Stimulated activated CD4-positive, alpha-beta T cell treated with anti-CD3 and anti-CD28 coated beads, Interleukin-2, amount 100 ng/mL, for 24 hours (primary cell): ENCODE measurements at places on chromosomes 1 and 21.

DNA sequence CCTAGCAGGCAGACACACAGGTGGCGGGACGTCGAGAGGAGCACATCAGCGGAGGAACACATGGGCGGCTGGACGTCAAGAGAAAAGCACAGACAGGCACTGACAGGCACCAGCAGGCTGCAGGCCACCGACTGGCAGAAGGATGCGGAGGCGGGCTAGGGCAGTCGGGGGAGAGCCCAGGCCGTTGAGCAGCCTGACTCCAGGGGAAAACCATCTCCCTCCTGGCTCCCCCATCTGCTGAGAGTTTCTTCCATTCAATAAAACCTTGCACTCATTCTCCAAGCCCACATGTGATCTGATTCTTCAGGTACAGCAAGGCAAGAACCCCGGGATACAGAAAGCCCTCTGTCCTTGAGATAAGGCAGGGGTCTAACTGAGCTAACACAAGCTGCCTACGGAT lies 25.5 kb downstream of the B3GALT5 start:
- DNase-seq: no peak

GRCh38 chr1:41533731-41534080 lies 49.2 kb upstream of the EDN2 start:
- DNase-seq: peak; percentile 1

DNA sequence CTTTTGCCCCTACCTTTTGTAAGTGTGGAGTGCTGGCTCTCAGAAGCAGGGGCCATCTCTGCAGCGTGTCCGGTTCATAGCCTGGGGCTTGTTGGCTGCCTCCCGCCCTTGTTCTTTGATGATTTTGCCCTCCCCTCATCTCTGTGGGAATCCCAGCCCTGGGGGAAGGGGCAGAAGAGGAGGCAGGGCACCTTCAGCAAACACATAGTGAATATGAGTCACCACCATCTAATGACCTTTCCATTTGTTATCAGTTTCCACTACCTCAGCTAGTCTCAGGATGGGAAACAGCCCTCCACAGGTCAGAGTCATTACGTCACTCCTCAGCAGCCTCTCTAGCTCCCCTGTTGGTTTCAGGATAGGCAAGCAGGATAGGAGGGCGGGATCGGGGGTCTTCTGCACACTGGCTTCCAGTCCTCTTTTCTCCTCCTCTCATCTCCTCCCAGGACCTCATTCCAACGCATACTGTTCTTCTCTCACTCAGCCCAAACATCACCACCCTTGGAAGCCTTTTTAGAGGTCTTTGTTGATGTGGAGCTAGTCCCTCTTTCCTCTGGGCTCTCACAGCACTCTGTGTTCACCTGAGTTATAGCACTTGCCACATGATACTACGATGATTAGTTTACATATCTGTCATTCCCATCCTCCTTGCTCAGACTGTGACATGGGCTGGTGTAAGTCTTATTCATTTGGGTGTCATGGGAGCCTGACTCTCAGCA lies 15.8 kb downstream of the GADD45A start:
- DNase-seq: peak; percentile 23

DNA sequence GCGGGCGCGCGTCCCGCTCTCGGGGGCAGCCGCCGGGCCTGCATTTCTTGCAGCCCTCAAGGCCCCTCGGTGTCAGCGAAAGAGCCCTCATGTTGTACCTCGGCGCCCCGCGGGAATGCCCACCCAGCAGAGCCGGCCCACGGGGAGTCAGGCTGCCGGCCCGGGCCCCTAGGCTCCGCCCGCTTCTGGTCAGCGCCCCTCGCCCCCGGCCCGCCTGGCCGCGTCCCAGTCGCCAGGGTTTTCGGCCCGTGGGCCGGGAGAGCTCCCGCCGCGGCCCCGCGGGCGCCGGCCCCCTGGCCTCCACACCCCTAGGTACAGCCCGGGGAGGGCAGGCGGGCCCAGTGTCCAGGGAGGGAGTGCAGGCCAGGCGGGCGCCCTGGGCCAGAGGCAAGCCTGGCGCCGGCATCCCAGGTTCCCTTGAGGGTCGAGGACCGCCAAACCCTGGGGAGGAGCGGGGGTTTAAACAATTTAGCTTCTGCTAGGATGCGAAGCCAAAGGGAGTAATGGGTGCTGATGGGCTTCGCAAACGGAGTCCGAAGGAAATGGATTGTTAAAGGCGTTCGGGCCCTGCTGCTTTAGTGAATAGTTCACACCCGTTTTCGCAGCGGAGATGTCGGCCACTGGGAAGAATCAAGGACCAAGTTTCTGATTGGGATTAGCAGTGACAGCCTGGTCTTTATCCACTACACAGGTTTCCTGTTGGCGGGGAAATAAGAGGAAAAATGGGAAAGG lies 486 bp upstream of the KCNA3 start:
- no peak for DNase-seq

- peak; percentile 76 for DNase-seq
Observed at GRCh38 chr1:228734881-228735801, at the start of gene RHOU. Gene RHOU, plus strand, starts transcription at chr1:228735479. Its CDS starts 264 bp downstream, at chr1:228735743.

GRCh38 chr21:43849532-43850299 lies 15.3 kb upstream of the AGPAT3 start:
- no peak for DNase-seq

DNA sequence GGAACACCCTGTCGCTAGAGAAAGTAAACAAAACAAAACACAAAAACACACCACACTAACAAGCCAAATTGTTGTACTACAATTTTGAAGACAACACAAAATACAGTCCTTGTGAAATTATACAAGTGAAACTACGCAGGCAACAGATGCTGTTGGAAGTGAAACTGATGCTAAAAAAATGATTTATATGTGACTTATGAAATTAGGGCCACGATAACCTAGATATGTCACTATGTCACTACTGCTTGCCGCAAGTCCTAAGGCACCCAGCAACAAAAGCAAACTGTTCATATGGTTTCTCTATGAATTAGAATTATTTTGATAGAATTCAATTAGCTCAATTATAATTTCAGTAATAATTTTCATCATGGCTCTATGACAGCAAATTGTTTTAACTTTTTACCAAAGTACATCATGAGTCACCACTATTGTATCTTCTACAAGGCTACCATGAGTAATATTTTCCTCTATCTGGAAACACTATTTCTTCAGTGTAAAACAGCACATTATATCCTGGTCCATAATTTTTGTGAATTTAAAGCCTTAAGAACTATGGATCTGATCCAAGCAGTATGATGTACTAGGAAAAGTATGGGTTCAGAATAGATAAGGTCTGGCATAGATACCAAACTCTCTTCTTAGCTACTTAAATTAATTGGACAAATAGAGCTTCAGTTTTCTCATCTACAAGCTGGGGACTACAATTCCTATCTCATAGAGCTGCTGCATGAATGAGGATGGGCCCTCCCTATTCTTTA lies 216.3 kb downstream of the COL11A1 start:
- no peak for DNase-seq

DNA sequence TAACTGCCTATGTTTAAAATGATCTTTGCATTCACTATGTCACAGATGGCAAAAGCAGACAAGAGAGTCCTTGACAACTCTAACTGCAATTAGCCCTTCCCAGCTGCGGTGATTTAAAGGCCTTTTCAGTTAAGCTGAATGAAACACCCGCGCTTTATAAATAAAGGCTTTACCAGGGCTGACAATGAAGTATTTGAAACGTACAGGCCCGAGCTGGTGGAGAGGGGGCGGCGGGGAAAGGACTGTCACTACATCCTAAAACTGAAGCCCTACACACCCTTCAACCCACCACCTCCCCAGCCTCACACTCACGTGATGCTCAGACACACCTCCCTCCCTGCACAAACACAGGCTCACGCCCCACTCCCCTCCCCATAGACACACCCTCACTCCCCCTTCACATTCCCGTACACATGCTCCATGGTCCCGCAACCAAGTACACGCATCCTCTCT lies 45.5 kb downstream of the GRIK3 start:
- DNase-seq: no peak

DNA sequence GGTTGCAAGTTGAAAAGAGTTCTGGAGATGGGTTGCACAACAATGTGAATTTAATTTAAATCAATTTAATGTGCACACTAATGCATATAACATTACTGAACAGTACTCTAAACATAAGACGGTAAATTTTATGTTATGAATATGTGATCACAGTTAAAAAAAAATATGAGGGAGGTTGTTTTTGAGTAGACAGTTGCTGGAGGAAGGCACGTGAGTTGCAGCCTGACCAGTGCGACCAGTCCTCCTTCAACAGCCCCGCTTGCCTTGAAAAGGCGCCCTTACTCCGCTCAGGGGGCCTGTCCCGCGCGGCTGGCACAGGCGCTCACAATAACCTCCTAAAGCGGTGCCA lies 322 bp upstream of the OLIG1 start:
- no peak for DNase-seq
